NCI-H524 (cell line): ENCODE measurements at places on chromosomes 6 and 20.

GRCh38 chr6:40923326-40923725, 115.7 kb downstream of the UNC5CL start:
- no peak for DNase-seq

GRCh38 chr6:161406646-161407045, 132.8 kb upstream of the AGPAT4 start:
- no peak for DNase-seq

GRCh38 chr6:139194740-139195139, 59.9 kb downstream of the HECA start:
- no peak for DNase-seq

- no peak for DNase-seq
Measured at GRCh38 chr6:75299801-75300530, 15.4 kb upstream of the TMEM30A start.

GRCh38 chr6:109963598-109964170, 14.4 kb upstream of the GPR6 start:
- DNase-seq, result no peak

DNA sequence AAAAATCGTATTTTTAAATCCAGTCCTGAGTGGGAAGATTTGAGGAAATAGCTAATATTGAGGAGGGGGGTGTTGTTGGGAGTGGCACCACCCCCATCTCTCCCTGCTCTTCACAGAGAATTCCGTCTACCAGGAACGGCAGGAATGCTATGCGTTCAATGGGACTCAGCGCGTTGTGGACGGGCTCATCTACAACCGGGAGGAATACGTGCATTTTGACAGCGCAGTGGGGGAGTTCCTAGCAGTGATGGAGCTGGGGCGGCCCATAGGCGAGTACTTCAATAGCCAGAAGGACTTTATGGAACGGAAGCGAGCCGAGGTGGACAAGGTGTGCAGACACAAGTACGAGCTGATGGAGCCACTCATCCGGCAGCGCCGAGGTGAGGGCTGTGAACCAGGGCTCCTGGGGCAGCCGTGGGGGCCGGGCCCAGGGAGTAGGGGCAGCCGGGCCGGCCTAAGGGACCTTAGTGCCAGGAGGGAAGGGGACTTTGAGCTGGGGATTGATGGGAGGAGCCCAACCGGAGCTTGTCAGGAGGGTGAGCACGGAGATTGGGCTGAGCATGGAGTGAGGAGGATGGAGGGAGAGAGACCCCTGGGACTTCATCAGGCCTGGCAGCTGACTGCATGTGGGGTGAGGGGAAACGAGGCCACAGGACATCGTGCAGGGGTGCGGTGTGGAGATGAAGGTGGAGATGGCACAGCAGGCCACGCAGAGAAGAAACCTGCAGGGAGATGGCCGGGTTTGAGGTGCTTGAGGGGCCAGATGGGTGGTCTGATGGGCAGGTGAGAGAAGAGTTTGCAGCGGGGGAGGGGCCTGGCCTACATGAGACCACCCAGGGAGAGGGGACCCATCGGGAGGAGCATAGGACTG, 41.3 kb downstream of the HLA-DPB1 start:
- no peak for DNase-seq

- DNase-seq, result no peak
Measured at GRCh38 chr20:44851545-44851944, 34.0 kb upstream of the YWHAB start.

- peak; percentile 79 for DNase-seq
Measured at GRCh38 chr20:21702553-21703470, 2.7 kb upstream of the PAX1 start.

DNA sequence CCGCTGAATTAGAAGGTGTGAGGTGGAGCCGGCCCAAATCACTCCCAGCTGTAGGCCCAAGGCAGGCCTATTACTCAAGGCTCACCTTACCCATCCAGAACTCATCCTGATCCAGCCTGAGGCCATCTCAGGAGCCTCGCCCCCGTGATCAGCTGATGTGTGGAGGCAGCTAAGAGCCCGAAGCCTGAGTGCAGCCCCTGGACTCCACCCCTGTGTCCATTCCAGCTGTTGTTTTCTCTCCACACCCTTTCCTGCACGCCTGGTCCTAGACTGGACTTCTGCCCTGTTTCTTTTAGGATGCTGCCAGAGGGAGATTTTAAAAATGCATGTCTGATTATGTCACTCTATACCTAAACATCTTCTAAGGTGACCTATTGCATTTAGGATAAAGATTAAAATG, 124.7 kb upstream of the SUPT3H start:
- DNase-seq, result no peak

GRCh38 chr6:111802720-111803330, 70.4 kb downstream of the FYN start:
- no peak for DNase-seq

DNA sequence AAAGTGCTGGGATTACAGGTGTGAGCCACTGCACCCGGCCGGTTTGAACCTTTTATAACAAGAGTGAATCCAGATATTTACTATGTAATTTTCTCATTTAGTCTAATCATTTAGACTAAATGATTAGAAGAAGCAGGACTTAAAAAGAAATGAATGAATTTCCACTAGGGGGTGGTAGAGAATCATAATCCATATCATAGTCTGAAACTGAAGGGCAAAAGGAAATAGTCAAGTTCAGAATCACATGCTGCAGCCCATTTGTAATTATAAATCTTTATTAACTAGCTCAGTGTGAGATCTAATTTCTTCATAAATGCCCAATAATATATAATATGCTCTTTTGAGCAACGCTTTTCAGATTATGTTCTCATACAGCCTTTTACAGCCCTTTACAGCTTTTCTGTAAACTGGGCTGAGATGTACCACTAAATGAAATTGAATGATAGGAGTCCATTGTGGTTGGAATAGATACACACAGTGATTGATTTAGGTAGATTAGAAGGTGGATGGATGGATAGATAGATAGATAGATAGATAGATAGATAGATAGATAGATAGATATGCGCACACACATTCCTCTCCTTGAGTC, 31.8 kb downstream of the PSMB9 start:
- DNase-seq, result peak; percentile 18

DNA sequence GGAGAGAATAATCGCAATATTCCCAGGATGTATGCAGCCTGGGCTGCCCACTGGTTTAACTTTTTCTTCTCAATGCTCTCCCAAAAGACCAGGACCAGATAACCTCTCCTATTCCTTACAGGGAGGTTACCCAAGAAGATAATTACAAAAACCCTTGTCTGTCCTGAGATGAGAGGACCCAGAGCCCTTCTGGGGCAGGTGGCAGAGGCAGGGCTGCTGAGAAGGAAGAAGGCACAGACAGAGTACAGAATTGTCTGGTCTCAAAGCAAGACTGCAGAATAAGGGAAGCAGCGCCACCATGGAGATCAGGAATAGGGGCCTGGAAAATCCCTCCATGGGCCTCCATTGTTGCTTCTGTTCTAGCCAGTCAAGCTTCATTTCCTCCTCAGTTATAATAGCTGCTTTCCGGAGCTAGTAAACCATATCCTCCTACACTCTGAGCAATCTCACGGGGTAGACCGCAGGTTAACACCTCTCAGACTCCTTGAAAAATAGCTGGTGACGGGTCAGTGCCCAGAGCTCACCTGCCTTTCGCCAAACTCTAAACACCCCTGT, 463 bp upstream of the HLA-DMB start:
- DNase-seq, result no peak

- no peak for DNase-seq
Measured at GRCh38 chr6:44011350-44011920, 115.8 kb downstream of the MRPL14 start.

GRCh38 chr20:5410470-5410869, 93.7 kb upstream of the PROKR2 start:
- DNase-seq, result no peak
